Sigmoid colon (tissue), 7 donors: ENCODE measurements at places on chromosomes 1 and 21. TPM values are rescaled to one million over a fixed set of nuclear protein-coding genes. Genes with fewer than 3 reads are reported as not detected.

Gene TTC22
- total RNA-seq: 0.81 TPM

Gene CD48
- 4.5 TPM for total RNA-seq

Gene CA6
- not detected for total RNA-seq

Gene FCRL6
- total RNA-seq: not detected

Gene PDE4B
- 10.7 TPM for total RNA-seq

Gene HAO2
- not detected for total RNA-seq

Gene GBP2
- 115 TPM for total RNA-seq

- peak; percentile 36 for DNase-seq
- H3K27ac ChIP-seq: no peak overlapping the region
- H3K4me3 ChIP-seq: no peak overlapping the region
- no peaks in the 10 kb centered on the region for H3K4me1 ChIP-seq
- H3K36me3 ChIP-seq: no peaks in the 10 kb centered on the region
Measured at GRCh38 chr1:180243517-180244221, 13.6 kb downstream of the LHX4 start.

DNA sequence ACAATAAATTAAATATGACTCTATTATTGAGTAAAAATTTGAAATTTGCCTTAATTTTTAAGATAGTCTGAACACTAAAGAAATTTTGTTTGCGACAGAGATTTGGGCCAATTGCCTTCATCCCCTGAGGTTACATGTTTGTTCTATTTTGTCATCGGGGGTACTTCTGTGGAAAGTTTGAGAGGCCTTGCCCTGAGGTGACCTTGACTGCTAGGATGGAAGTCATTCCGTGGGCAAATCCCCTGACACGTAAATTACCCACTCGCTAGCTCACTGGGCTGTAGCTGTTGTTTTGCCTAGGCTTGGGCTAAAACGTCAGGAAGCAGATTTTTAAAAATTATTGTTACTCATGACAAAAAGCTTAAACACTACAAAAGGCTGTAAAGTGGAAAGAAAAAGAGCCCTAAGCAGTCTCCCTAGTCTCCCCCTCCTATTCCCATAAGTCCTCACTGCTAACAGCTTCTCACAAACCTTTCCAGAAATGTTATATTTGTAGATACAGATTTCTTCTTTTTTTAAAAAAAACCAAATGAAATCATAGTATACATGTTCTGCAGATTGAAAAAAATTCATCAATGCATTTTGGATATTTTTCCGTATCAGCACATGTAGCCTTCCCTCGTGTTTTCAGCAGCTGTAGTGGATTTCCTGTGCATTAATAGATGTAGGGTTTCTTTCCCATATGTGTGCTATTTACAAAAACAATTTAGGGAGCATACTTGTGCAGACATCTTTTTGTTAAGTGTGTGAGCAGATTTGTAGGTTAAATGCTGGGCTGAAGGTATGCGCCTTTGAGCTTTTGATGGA lies 142.7 kb downstream of the MRPS6 start:
- no peak overlapping the region for H3K4me3 ChIP-seq
- no peak overlapping the region for H3K27ac ChIP-seq
- DNase-seq: no peak
- no peaks in the 10 kb centered on the region for H3K27me3 ChIP-seq

- DNase-seq: no peak
- no peak overlapping the region for H3K4me3 ChIP-seq
- peaks cover 34% of the 10 kb centered on the region for H3K27me3 ChIP-seq
- H3K4me1 ChIP-seq: no peaks in the 10 kb centered on the region
- no peak overlapping the region for H3K27ac ChIP-seq
- H3K36me3 ChIP-seq: no peaks in the 10 kb centered on the region
Measured at GRCh38 chr1:156149374-156150332, 3.7 kb upstream of the SEMA4A start.
